ENCODE measurements at places on chromosomes 3 and 15. TPM values are rescaled to one million over a fixed set of nuclear protein-coding genes. Genes with fewer than 3 reads are reported as not detected.

DNA sequence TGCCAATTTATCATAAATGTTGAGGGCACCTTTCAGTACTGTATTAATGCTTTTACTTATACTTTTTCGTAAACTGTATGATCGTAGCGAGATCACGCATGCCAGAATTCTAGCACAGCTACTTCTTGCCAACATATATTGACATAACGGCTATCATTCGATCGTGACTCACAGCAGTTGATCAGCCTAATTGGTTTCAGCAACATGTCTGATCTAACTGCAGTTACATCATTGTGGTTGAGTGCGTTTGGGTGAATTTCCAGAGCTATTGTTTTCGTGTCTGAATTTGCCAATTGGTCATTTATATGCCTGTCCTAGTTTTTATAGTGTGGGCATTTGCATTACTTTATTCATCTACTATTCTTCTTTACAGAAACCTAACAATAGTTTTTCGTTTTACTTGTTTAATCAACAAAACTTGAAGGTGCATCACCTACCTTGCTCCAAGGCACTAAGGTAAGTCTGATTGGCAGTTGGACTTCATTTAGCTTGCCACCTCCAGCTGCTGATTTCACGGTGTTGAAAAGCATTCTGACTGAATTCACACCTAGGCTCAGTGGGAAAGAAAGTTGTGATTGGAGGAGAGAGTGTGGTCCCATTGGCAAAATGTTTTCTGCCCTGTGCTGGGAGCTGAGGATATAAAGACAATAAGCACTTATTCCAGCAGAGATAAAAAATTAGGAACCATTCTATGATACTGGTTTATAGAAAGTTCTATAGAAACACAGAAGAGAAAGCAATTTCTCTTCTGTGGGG is 120.9 kb upstream of the RGMA start:
- no peaks in the 10 kb centered on the region for H3K36me3 ChIP-seq
- H3K4me1 ChIP-seq = no peaks in the 10 kb centered on the region
- no peak for DNase-seq
- no peak overlapping the region for H3K4me3 ChIP-seq

DNA sequence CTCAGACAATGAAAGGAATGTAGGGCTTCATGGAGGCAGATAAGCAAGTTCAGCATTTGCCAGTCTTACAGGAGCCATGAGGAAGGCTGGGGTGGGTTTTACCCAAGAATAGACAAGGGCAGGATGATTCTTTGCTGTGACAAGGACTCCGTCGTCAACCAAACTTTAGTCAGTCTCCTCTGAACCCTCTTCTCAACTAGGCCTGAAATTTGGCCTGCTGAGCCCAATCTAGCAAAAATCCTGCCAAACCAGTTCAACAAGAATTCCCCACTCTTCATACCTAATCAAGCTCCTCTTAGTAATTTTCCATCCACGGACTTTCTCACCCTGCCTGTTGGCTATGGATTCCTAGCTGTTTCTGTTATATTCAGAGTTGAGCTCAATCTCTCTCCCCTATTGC is 280.5 kb downstream of the TBL1XR1 start:
- no peak for DNase-seq
- H3K27ac ChIP-seq = peak overlapping the region; percentile 31
- no peaks in the 10 kb centered on the region for H3K4me1 ChIP-seq
- H3K36me3 ChIP-seq = no peaks in the 10 kb centered on the region
- no peaks in the 10 kb centered on the region for H3K27me3 ChIP-seq

GRCh38 chr3:138946663-138947494 is at the start of the genes FOXL2 and FOXL2NB:
Gene FOXL2, minus strand, starts transcription at chr3:138947137. Its CDS starts 415 bp downstream, at chr3:138946722.
Gene FOXL2NB, plus strand, starts transcription at chr3:138947217. Its CDS starts 148 bp downstream, at chr3:138947365.
- DNase-seq = no peak
- peak within 1 kb of the TSS; percentile 41 for H3K4me3 ChIP-seq
- no peak within 1 kb of the TSS for H3K27ac ChIP-seq
- peaks cover 98% of the 10 kb centered on the region for H3K27me3 ChIP-seq
- no peaks in the 10 kb centered on the region for H3K36me3 ChIP-seq

GRCh38 chr3:22349215-22349851 is 598.3 kb upstream of the ZNF385D start:
- H3K4me3 ChIP-seq = no peak overlapping the region
- H3K27ac ChIP-seq = no peak overlapping the region
- H3K27me3 ChIP-seq = no peaks in the 10 kb centered on the region
- no peaks in the 10 kb centered on the region for H3K36me3 ChIP-seq
- no peak for DNase-seq

- no peaks in the 10 kb centered on the region for H3K4me1 ChIP-seq
- H3K27ac ChIP-seq = no peak overlapping the region
- H3K27me3 ChIP-seq = no peaks in the 10 kb centered on the region
- no peak for DNase-seq
- H3K4me3 ChIP-seq = no peak overlapping the region
- H3K36me3 ChIP-seq = no peaks in the 10 kb centered on the region
These were observed 478.4 kb upstream of the THBS1 start for GRCh38 chr15:39102431-39102830.

DNA sequence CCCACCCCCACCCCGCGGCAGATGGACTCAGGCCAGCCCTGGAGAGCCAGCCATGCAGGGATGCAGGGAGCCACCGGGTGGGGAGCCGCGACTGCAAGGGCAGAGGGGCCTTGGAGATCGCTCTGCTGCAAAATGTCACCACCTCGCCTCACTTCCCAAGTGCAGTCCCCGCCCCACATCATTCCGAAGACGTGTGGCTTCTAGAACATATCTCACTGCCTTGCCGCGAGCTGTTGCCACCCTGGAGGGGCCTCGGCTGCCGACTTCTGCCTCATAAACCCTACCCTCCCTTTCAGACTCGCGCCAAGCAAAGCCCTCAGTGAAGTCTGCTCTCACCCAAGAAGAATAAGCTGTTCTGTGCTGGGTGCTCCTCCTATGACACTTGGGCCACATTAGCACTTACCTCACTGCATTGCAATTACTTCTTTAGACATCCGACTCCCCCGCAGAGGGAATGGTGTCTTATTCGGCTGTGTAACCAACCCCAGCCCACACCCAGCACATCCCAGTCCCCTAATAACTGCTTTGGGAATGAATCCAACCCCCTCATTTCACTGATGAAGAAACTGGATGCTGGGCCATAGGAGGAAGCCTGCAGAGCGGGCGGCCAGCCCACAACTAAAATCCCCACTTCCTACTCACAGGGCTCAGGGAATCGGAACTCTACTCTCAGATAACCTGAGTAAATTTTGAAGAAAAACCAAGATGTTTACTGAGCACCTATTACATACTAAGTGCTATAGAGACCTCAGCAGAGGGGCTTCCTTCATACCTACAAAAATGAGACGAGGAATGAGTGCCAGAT is 8.6 kb downstream of the TLE3 start:
- no peak for DNase-seq
- peaks cover 82% of the 10 kb centered on the region for H3K4me1 ChIP-seq
- no peak overlapping the region for H3K27ac ChIP-seq

DNA sequence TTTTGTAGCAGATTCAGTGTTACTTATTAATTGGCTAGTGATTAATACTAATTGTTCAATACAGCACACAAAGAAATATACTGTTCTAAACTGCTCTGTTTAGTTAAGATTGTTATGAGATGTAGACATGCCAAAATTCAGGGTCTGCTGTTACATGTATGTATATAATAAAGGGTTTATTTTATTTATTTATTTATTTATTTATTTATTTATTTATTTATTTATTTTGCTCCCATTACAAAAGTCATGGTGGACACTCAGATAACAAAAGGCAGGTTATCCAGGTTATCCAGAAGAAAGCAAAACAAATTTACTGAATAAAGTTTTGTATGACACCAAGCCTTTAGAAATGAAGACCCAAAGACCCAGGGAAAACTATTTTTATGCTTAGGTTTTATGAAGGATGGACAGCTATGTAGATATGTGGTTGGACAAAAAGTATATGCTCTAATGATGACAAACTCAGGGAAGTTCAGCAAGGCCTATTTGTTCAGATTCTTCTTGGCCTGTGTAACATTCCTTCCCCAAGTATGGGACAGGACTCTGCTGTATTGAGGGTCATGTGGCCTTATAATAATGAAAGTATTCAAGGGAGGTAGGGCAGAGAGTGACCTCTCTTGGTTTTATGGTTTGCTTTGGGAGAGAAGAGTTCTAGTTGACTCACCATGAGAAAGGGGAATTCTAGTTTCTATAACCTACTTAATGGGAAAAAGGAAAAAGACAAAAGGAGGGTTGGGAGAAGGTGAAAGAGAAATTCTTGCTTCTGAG is 1056.8 kb downstream of the ROBO2 start:
- H3K4me3 ChIP-seq = no peak overlapping the region
- H3K36me3 ChIP-seq = no peaks in the 10 kb centered on the region
- H3K27me3 ChIP-seq = no peaks in the 10 kb centered on the region
- no peaks in the 10 kb centered on the region for H3K4me1 ChIP-seq
- H3K27ac ChIP-seq = no peak overlapping the region

- H3K27ac ChIP-seq = peak within 1 kb of the TSS; percentile 80
- H3K27me3 ChIP-seq = no peaks in the 10 kb centered on the region
- peak; percentile 84 for DNase-seq
- peaks cover 6% of the 10 kb centered on the region for H3K4me1 ChIP-seq
- H3K4me3 ChIP-seq = peak within 1 kb of the TSS; percentile 85
These were observed at the start of gene C3orf33 for GRCh38 chr3:155805802-155806618. Gene C3orf33, minus strand, starts transcription at chr3:155806278. Its CDS starts 26 bp downstream, at chr3:155806252.

DNA sequence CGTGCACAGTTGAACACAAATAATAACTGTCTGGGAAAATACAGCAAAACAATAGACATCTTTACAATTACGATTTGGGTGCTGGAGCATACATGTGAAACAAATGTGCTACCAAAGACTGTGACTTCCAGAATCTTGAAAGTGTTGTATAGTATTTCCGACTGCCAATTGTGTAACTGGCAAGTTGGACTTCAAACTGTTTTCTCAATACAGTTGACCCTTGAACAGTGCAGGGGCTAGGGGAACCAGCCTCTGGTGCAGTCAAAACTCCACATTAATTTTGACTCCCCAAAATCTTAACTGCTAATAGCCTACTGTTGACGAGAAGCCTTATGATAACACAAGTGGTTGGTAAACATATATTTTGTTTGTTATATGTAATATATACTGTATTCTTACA is 904.2 kb downstream of the EPHA3 start:
- H3K27ac ChIP-seq = no peak overlapping the region
- no peaks in the 10 kb centered on the region for H3K27me3 ChIP-seq
- no peak overlapping the region for H3K4me3 ChIP-seq
- no peaks in the 10 kb centered on the region for H3K36me3 ChIP-seq
- DNase-seq = no peak
- H3K4me1 ChIP-seq = peaks cover 11% of the 10 kb centered on the region

DNA sequence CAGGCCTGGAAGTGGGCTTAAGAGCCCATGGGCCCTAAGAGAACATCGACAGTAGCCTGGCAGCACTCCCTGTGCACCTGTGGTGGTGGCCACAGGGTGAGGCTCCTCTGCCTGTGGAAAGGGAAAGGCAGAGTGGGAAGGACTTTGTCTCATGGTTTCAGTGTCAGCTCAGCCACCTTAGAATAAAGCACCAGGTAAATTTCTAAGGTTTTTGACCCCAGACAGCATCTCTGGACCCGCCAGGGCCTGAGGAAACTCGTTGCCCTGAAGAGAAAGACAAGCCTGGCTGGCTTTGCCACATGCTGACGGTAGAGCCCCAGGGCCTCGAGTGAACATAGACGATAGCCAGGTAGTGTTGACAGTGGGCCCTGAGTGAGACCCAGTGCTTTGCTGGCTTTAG is 22.1 kb downstream of the GOLGA6A start:
- DNase-seq = no peak
- H3K27me3 ChIP-seq = no peaks in the 10 kb centered on the region
- H3K27ac ChIP-seq = no peak overlapping the region
- no peaks in the 10 kb centered on the region for H3K36me3 ChIP-seq
- no peak overlapping the region for H3K4me3 ChIP-seq

- no peak for DNase-seq
- H3K27ac ChIP-seq = no peak overlapping the region
These were observed 55.5 kb upstream of the PLXNA1 start for GRCh38 chr3:126927401-126927750.

GRCh38 chr3:153760948-153761347 is 360.2 kb upstream of the ARHGEF26 start:
- H3K4me3 ChIP-seq = no peak overlapping the region
- no peaks in the 10 kb centered on the region for H3K27me3 ChIP-seq
- H3K36me3 ChIP-seq = no peaks in the 10 kb centered on the region
- no peak overlapping the region for H3K27ac ChIP-seq
- no peaks in the 10 kb centered on the region for H3K4me1 ChIP-seq

GRCh38 chr3:116216761-116217160 is 228.5 kb downstream of the LSAMP start:
- H3K4me1 ChIP-seq = no peaks in the 10 kb centered on the region
- H3K27me3 ChIP-seq = no peaks in the 10 kb centered on the region
- DNase-seq = no peak
- no peak overlapping the region for H3K4me3 ChIP-seq
- no peaks in the 10 kb centered on the region for H3K36me3 ChIP-seq
- H3K27ac ChIP-seq = no peak overlapping the region

DNA sequence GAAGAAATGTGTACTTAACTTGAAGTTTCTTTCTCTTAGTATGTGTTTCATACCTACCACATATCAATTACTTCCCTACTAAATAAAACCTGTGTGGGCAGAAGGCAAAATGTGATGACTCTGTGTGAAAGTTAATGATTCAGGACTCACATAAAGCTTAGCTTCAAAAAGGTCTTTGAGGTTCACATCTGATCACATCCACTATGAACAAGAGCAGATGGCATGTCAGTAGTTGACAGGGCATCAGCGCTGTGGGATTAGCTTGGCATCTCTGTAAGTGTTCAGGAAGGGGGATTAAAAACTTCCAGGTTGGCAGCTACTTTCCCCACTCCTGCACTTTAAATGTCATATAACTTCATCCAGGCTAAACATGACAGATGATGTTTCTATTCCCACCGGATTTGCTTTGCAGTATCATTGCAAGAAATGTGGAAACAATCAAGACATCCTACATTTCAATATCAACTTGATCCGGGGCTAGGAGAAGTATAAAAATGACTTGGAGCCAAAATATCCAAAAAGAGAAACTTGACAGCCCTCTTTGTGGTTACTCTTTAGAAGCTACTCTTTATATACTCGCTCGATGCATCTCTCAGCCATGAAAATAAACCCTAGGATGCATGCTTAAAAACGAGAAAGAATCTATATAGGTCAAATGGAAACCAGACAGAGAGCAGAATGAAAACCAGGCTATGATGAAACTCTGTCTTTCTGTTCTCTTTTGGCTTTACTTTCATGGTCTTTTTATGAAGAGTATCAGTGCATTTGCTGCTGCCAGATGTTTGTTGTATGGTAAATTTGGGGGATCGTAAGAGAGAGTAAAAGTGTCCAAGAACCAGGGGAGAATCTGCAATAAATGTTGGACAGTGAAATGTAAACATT is 273.1 kb upstream of the ALCAM start:
- no peak overlapping the region for H3K4me3 ChIP-seq
- H3K36me3 ChIP-seq = no peaks in the 10 kb centered on the region
- no peak for DNase-seq
- H3K27ac ChIP-seq = no peak overlapping the region
- no peaks in the 10 kb centered on the region for H3K27me3 ChIP-seq
- no peaks in the 10 kb centered on the region for H3K4me1 ChIP-seq

GRCh38 chr3:112136959-112137693 is 4.1 kb upstream of the GCSAM start:
- H3K27ac ChIP-seq = no peak overlapping the region
- H3K4me3 ChIP-seq = no peak overlapping the region
- no peaks in the 10 kb centered on the region for H3K36me3 ChIP-seq

- H3K27ac ChIP-seq = no peak overlapping the region
- H3K4me3 ChIP-seq = no peak overlapping the region
- no peaks in the 10 kb centered on the region for H3K36me3 ChIP-seq
- no peaks in the 10 kb centered on the region for H3K27me3 ChIP-seq
- DNase-seq = no peak
These were observed 357.7 kb downstream of the OTOL1 start for GRCh38 chr3:161854232-161854771.

Gene RAF1
- 92.7 TPM for total RNA-seq

Gene TICRR
- total RNA-seq = 0.32 TPM

Gene SERP1
- total RNA-seq = 150 TPM

Gene TMCO5A
- total RNA-seq = not detected

Gene CACNA1D
- total RNA-seq = 33.6 TPM

Gene AADACL2
- 0.21 TPM for total RNA-seq

All from lower lobe of right lung (tissue), 2 donors.